ENCODE measurements at places on chromosomes 7 and 10. TPM values are rescaled to one million over a fixed set of nuclear protein-coding genes. Genes with fewer than 3 reads are reported as not detected.

CLDN4 gene
- total RNA-seq = 1.2 TPM

LIPK gene
- total RNA-seq = not detected

ARMC3 gene
- total RNA-seq = not detected

GRCh38 chr10:123538401-123539320, 127.5 kb upstream of the GPR26 start:
- DNase-seq = no peak

ACTL6B gene
- total RNA-seq = not detected

TWIST1 gene
- 32.0 TPM for total RNA-seq

GRCh38 chr7:137694405-137694804, 152.4 kb downstream of the DGKI start:
- DNase-seq = no peak

- DNase-seq = peak; percentile 50
Observed at GRCh38 chr10:14254368-14254767, 76.4 kb downstream of the FRMD4A start.

All from RPMI7951 (cell line).